ENCODE measurements at places on chromosomes 4 and X.

DNA sequence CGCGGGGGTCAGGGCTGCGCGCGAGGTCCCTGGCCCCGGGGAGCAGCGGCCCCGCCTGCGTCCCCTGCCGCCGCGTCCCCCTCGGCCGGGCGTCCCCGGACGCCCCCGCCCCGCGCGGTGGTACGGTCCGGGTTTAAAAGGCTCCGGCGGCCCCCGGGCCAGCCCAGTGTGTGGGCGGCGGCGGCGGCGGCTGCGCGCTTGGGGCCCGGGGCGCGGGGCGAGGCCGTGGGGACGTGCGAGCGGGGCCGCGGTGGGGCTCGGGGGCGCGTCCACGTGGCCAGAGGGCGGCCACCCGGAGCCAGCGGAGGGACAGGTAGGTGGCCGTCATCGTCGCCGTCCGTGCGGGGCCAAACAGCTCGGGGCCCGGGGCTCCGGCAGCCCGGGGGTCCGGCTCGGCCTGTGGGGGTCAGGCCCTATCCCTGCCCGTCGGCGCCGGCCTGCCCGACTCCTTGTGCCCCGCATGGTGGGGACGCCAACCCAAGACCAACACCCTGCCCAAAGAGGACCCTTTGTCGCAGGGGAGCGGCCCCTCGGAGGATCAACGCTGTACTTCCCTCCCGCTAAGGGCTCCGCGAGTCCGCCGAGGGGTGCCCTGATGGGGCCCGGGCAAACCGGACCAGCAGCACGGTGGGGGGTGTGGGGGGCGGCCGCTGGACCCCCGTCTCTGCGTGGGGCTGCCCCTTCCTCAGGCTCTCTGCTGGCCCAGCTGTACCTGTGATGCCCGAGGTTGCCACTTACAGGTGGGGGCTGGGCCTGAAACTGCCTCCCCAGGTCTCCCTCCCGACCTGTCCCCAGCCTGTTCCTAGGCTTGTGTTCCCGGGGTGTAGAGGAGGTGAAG is at the start of gene PLXNA3:
Gene PLXNA3 (plus strand): TSS at position 166 of the 838 bp plus-strand sequence. CDS start 1,903 bp downstream, outside the sequence.
- no peak for DNase-seq

GRCh38 chr4:128416921-128417320 is 129.3 kb upstream of the PGRMC2 start:
- no peak for DNase-seq

- DNase-seq: no peak
These were observed 545.3 kb upstream of the FAT1 start for GRCh38 chr4:187268940-187269339.

DNA sequence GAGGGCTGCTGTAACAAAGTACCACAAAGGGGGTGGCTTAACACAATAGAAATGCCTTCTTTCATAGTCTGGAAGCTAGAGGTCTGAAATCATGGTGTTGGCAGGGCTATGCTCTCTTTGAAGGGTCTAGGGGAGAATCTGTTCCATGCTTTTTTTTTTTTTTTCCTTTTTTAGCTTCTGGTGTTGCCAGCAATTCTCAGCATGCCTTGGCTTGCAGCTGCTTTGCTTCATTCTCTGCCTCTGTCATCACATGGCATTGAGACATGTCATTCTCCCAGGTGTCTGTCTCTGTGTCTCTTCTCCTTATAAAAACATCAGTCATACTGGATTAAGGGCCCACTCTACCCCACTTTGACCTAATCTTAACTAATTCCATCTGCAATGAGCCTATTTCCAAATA is 78.6 kb upstream of the BOD1L1 start:
- no peak for DNase-seq

- DNase-seq: no peak
These were observed 332.7 kb upstream of the IGFBP7 start for GRCh38 chr4:57442831-57443291.

GRCh38 chr4:139735381-139736273 is 70.0 kb downstream of the MGST2 start:
- no peak for DNase-seq

- DNase-seq: no peak
These were observed 42.5 kb downstream of the VGLL1 start for GRCh38 chrX:136574548-136574947.

DNA sequence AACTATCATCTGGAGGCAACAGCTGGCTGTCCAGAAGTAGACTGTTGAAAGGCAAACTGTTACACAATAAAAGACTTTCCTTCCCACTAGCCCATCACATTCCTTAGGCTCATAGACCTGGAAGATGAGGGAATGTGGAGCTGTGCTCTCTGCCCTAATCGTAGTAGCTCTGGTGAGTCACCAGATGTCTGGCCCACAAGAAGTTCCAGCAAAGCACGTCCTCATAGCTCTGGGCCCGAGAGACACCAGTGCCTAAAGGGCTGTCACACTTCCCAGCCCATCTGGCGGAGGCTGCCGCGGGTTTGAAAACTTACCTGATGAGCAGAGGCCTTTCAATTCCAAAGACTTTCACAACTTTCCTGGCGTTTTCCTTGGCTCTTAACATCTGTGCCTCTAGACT is 81.7 kb upstream of the STOX2 start:
- no peak for DNase-seq

- no peak for DNase-seq
These were observed 45.5 kb downstream of the TMEM144 start for GRCh38 chr4:158255727-158256324.

DNA sequence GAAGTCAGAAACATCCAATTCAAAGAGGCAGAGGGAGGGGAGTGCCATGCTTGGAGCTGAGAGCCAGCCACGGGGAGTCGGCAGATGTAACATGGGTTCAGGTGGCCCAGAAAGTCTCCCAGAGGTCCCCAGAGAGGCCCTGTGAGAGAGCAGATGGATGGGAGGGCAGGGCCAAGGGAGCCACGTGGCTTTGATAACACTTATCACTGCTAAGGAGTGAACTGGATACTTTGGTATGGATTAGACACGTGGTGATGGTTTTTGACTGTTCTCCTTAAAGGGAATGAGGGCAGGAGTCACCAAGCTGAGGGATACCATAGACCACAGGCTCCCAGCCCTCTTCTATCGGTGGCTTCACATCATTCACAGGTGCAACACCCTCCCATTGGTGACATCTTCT is 13.7 kb downstream of the CCKAR start:
- DNase-seq: no peak

DNA sequence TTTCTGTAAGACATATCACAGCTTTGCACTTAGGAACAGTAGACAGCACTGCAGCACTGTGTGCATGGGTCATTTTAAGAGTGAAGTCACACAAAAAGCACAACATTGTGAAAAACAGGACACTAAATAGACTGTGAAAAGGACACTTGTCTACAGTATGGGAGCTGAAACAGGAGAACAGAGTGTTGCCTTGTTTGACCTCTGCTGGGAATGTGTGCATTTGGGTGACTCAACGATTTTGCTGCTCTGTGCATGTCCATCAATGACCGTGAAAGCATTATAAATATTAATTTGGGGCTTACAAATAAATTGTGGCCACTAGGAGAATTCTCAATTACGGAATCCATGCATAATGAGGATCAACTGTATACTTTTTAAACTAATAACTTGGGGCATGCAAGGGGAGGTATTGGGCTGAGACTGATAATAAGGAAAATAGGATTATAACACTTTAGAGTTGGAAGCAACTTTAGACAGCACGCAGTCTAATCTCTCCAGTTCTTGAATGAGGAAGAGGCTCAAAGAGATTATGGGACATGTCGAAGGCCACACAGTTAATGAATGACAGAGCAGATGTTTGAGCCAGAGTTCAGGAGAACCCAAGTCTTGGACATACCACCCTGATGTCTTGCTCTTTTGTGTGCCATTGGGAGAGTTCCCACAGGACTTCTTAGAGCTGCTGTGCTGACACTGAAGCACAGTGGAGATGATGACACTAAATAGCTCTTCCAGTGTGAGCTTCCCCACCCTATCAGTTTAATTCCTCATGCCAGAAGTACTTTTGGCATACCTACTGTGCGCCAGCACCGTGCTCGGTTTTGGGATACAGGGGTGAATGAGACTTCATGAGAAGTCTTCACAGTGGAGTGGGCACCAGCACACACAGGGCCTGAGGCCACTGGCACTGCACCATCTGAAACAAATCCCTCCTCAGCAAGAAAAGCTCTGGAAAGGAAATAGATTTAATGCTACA is 79.3 kb downstream of the FRAS1 start:
- no peak for DNase-seq

DNA sequence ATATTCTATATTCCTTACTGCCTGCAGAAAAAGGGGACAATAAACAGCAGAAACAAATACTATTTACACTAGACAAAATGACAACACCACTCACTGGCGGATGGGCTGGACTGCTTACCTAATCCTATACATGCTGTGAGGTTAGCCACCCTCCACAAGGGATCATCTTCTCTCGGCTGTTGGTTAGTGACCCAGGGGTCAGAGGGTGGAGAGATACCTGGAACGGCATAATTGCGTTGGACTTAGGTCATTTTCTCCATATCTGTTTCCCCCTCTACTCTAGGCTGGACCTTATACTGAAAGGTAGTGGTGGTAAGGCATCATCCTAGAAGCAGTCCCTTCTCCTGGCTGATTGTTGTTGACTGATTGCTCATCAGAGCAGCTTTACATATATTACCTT is 286.8 kb upstream of the UGT8 start:
- DNase-seq: no peak

- DNase-seq: no peak
These were observed 84.6 kb downstream of the FBXO8 start for GRCh38 chr4:174198828-174199227.

- no peak for DNase-seq
These were observed 999.0 kb upstream of the ADGRL3 start for GRCh38 chr4:60201052-60201673.

DNA sequence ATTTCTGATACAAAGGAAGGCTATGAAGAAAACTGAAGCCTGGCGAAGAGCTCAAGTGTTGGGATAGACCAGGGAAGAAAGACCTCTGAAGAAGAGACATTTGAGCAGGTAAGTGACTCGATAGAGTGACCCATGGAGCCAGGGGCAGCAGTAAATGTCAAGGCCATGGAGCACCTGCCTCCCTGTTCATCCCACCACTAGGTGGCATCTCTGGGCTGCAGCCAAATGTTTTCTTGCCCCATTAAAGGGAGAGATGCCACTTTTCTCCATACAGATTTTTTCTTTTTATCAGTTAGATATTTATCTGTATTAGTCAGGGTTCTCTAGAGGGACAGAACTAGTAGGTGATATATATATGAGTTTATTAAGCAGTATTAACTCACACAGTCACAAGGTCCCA is 4.9 kb upstream of the ZNF81 start:
- no peak for DNase-seq

DNA sequence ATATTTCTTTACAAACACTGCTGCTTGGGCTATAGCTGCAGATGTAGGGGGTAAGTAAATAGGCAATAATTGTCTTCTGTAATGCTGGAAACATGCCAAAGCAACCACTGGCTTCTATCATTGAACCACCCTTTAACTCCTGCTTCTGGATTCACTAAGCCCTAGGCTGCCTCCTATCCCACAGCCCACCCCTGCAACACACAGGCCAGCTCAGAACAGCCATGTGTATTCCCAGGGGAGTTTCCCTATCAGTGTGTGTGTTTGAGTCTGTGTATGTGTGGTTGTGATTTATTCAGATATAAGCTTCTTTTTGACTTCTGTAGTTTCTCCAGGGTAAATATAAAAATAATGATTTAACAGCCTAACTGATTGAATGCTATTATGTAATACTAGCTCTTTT is 291.3 kb downstream of the PCDH10 start:
- DNase-seq: no peak

DNA sequence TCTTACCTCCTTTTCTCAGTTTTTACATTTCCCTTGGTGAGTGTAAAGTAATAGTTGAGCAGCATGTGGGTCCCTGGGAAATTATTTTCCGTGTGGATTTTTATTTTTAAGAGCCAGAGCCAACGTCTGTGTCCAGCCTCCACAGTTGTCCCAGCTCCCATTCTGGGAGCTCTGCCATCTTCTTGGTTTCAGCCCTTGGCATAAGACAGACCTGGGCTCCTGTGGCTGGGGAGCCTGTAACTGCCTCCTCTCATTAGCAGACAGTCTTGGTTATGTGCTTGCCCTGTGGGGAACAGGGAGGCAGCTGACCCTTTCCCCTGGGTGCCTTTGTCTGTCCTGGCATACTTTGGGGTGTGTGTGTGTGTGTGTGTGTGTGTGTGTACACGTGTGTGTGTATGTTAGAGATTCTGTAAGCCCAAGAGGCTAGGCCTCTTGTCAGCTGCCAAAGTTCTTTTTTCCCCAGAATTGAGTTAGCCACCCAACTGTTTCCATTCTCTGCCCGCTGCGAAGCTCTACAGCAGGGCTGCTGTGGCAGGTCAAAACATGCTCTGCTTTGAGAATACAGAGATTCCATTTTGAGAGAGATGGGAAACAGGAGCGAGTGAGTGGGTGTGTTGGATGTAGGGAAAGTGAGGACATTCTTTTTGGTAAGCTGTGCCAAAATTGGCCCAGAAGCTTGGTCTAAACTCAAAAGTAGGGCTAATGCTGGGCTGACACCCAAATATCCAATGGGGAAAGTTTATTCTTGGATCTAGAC is 140.7 kb downstream of the TMEM164 start:
- DNase-seq: no peak

GRCh38 chr4:99029018-99029735 is 33.7 kb downstream of the METAP1 start:
- no peak for DNase-seq

- DNase-seq: no peak
These were observed 22.6 kb upstream of the UBA1 start for GRCh38 chrX:47170861-47171692.

DNA sequence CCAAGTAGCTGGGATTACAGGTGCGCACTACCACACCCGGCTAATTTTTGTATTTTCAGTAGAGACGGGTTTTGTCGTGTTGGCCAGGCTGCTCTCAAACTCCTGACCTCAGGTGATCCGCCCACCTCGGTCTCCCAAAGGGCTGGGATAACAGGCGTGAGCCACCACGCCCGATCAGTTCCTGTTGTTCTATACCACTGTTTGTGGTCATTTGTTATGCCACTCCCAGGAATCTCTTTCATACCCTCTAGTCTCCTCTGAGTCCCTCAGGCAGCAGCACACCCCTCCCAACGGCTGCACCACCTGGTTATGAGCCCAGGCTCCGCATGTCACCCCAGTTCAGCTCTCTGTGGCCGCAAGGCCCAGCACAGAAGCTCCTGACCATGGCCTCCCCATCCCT is 17.5 kb upstream of the CD99 start:
- DNase-seq: no peak

- no peak for DNase-seq
These were observed 36.4 kb upstream of the ADH4 start for GRCh38 chr4:99180382-99181070.

DNA sequence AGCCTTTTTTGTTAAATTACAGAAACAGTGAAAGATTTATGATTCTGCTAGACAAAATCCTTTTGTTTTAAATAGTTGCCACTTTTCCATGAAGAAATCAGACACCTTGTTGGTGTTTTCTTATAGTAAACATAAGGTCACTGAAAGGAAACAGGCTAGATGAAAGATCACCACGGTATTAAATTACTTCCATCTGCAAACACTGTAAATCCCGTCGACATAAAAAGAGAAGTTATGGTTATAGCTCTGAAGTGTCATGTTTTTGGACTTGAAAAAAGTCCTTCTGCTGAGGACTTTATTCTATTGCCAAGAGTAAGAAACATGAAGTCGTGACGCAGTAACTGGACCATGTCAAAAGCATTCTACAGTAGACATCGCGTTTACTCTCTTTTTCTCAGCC is 567.6 kb upstream of the SLIT2 start:
- DNase-seq: no peak
